ENCODE measurements at places on chromosomes 4 and X.

DNA sequence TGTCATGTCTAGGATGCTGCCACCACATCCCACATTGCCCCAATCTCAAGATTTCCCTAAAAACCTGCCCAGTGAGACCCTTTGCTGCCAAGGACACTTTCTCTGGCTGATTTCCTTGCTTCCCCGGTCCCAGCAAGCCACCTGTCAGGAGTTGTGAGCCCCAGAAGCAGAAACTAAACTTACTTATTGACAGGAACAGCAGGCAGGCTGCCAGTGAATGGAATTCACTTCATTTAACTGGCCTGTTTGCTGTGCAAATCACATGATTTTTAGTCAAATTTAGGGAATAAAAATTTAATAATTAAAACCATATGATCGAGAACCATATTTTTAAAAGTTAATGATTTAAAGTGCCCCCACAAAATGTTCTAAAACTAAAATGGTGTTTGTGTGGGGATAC is 48.5 kb downstream of the MAMLD1 start:
- DNase-seq: no peak

DNA sequence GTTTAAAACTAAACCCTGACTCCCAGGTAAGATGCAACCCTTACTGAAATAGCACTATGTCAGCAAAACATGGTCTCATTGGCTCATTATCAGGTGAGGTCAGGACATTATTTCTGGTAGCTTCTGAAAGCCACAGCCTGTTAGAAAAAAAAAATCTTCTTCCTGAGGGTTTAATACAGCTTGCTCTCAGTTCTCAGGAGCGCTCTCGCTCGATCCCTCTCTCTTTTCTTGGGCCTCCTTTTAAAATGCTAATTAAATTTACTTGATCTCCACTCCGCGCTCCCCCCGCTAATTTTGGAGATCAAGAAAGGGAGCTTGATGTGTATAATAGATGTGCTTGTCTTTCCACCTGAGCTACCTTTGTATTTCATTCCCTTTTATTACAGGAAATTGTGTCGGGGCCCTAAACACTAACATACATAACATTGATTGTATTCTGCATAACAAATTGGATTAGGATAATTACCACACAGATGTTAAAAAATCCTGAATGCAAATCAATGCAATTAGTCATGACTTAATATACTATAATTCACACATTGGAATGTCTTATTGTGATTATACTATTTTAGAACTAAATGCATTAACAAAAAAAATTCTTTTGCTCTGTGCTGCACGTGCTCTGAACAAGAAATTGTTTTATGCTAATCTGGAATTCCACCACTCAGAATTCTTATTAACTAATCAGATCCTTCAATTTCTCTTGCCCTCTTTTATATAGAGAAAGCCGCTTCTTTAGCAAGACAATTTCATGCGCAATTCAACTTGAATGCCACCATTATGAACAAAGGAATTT is 101.6 kb upstream of the TEX13D start:
- no peak for DNase-seq

DNA sequence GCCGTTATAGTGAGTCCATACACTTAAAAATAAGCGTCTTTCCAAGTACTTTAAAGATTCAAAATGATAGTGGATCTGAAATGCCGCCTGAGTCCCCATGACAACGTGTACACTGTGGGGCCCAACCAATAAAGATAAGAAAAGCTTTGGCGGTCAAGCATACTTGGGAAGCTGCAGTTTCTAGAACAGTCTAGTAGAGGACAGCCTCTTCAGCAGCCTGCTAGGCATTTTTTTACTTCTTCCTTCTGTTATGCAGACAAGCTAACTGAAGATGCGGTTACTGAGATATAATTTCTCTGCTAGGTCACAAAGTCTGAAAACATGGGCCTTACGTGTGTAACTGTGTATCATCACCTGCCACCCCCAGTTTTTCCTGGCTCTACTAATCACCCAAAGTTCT is 402 bp upstream of the UPRT start:
- no peak for DNase-seq

DNA sequence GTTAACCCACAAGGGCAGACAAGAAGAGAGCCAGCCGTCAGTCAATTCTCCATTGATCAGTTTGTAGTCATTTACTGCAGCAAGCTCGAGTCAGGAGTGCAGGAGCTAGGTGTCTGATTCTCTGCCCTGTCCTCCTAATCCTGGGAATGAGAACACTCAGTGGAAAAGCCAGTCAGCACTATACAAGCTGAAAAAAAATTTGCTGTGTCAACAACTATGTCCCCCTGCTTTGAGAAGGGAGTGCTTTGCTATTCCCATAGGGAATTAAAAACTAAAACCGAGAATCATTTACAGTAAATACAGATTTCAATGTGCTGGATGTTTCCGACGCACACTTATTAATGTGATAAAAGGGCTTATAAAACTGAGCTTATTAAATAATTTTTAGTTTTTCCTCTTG is 84.2 kb downstream of the GRIA2 start:
- no peak for DNase-seq

- no peak for DNase-seq
Measured at GRCh38 chrX:11261260-11261659, 32.0 kb upstream of the AMELX start.

DNA sequence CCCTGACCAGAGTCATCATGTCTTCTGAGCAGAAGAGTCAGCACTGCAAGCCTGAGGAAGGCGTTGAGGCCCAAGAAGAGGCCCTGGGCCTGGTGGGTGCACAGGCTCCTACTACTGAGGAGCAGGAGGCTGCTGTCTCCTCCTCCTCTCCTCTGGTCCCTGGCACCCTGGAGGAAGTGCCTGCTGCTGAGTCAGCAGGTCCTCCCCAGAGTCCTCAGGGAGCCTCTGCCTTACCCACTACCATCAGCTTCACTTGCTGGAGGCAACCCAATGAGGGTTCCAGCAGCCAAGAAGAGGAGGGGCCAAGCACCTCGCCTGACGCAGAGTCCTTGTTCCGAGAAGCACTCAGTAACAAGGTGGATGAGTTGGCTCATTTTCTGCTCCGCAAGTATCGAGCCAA is 11.0 kb downstream of the MAGEA4 start:
- DNase-seq: no peak

GRCh38 chrX:125150231-125150630 is 169.4 kb upstream of the TEX13C start:
- no peak for DNase-seq

GRCh38 chr4:55269470-55269869 is 76.6 kb upstream of the SRD5A3 start:
- no peak for DNase-seq

DNA sequence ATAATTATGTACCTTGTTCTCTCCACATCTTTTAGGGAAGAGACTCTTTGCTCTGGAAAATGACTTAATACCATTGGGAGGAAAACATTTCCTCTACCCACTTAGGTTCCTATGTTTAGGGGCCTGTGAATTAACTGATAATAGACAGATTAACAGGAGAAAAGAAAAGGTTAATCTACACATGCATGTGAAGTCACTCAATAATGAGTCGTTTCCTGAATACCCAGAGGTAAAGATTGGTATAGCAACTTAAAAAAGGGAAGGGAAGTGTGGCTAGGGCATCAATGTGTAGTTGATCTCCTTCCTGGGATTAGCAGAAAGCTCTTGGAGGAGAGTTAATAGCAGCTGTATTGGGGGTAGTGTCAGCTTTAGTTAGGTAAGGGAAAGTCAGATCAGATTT is 419.5 kb upstream of the ATOH1 start:
- no peak for DNase-seq

GRCh38 chrX:150627957-150628356 is 59.5 kb downstream of the MTM1 start:
- no peak for DNase-seq

- DNase-seq: no peak
Measured at GRCh38 chrX:44462850-44463249, 79.8 kb downstream of the FUNDC1 start.

All from H1 (cell line).